GM12891 (cell line): ENCODE measurements at places on chromosomes 1 and 21.

DNA sequence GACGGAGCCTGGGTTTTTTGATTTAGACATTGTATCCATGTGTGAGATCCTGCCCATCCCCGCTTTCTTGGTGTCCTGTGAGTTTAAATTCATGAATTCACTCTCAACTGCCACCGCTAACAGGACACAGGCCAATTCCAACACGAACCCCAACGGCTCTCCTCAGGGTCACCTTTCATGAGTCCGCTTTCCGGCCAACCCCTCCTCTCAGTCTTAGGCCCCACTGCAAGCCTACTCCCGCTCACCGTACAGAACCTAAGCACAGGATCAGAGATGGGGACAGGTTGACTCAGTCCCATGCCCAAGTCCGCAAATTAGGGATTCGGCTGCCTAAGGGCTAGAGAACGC, 238 bp upstream of the SCP2 start:
- no peak for DNase-seq

DNA sequence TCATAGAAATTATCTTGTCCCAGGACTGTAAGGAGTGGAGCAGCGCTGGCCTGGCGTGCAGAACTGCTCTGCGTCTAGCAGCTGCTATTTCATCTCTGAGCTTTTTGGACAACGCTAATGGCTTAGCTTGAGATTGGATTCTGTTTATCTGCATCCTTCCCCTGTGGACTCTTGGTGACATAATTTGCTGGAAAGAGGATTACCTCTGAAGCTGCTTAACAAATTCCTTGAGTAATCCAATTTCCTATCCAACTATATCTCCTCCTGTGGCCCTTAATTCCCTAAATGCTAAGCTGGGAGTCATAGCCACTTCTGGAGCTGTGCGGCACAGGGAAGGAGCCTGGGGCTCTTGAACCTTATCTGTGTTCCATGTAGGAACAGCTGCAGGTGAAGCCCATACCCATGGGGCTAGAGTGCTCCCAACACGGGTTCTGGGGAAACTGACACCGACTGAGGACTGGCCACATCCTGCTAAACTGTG, 43.2 kb downstream of the IL6R start:
- DNase-seq: no peak

GRCh38 chr1:172382406-172382805, 38.1 kb upstream of the C1orf105 start:
- no peak for DNase-seq

GRCh38 chr1:54800041-54800898, 853 bp downstream of the TTC22 start:
- DNase-seq: no peak

- no peak for DNase-seq
These were observed 20.7 kb downstream of the CD34 start for GRCh38 chr1:207890136-207890738.

- no peak for DNase-seq
These were observed 86.1 kb upstream of the S1PR1 start for GRCh38 chr1:101150670-101151069.

DNA sequence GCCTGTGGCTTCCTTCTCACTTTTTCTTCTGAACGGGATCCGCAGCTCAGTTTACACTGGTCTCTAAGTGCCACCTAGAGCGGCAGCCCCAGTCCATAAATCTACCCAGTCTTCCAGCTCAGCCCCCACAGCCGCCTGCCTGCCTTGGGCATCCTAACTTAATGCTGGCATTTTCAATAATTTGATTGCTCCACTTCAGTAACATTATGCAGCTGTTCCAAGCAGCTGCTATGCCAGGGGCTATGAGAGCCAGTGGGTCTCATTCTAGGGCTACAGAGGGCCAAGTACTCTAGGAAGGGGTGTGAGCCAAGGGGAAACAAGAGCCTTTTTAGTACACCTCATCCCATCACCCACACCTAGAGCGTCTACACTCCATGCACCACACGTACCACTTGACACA, 48.4 kb upstream of the COA6 start:
- no peak for DNase-seq

DNA sequence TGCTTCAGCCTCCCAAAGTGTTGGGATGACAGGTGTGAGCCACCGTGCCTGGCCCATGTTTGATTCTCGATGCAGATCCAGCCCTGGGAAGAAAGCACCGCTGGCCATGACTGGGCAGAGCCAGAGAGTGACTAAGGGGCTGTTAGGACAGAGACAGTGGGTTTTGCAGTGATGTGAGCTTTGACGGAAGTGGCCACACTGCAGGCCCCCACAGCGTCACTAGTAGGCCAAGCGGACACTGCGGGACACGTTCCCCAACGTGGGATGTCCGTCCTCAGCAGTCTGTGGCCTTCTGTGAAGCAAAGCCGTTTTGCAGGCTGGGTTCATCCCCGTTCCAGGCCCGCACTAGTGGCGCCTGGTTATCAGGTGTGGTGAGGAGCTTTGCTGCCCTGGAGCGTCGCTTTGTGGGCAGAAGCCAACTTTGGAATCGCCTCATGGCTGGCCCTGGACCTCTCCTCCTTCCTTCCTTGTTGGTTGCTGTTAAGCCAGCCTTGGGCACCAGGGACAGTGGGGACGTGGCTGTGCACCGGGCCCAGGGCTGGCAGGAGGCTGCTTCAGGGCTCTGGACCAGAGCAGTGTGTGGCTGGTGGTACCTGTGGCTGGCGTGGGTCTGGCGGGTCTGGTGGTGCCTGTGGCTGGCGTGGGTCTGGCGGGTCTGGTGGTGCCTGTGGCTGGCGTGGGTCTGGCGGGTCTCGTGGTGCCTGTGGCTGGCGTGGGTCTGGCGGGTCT, 41.2 kb downstream of the SKI start:
- no peak for DNase-seq

GRCh38 chr1:181033128-181033798, 520 bp upstream of the MR1 start:
- no peak for DNase-seq
